ENCODE measurements at places on chromosomes 12 and 14. TPM values are rescaled to one million over a fixed set of nuclear protein-coding genes. Genes with fewer than 3 reads are reported as not detected.

The IFNG-AS1 gene
- total RNA-seq, result 0.95 TPM

The PTCSC3 gene
- total RNA-seq, result not detected

The NGB gene
- not detected for total RNA-seq

The NAA25 gene
- 39.0 TPM for total RNA-seq

The PYGL gene
- total RNA-seq, result 0.44 TPM

The ZBTB39 gene
- 9.3 TPM for total RNA-seq

The ATF7 gene
- 27.6 TPM for total RNA-seq

The TCL1B gene
- not detected for total RNA-seq

The LUM gene
- not detected for total RNA-seq

The TAS2R31 gene
- total RNA-seq, result 1.0 TPM

The NELL2 gene
- total RNA-seq, result 60.2 TPM

The OVCH1 gene
- total RNA-seq, result not detected

The STX2 gene
- 23.0 TPM for total RNA-seq

The FOXG1 gene
- not detected for total RNA-seq

The CACNA2D4 gene
- total RNA-seq, result 5.7 TPM

The RNASE2 gene
- total RNA-seq, result not detected

The SERPINA10 gene
- not detected for total RNA-seq

The SALL2 gene
- 2.6 TPM for total RNA-seq

The ATP5F1B gene
- total RNA-seq, result 960 TPM

The SDSL gene
- total RNA-seq, result 0.20 TPM
